Stimulated activated CD4-positive, alpha-beta T cell treated with anti-CD3 and anti-CD28 coated beads, Interleukin-1b, Interleukin-23, amount 100 ng/mL, for 24 hours (primary cell): ENCODE measurements at places on chromosomes 16 and 17.

GRCh38 chr17:68334393-68334792 lies 43.1 kb downstream of the ARSG start:
- no peak for DNase-seq

DNA sequence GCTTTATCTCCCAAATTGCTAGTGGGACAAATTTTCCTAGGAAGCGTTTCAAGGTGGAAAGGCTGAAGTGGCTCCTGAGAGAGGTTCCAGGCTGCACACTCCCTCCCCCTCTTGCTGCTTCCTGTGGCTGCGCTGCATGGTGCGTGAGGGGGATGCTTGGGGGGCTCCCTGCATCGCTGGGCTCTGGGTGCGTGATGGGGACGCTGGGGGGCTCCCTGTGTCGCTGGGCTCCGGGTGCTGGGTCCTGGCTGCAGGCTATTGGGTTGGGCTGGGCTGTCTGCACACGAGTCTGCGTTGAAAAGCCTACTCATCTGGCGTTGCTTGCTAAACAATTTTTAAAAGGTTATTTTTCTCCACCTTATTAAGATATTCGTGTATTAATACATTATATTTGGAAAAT lies 30.1 kb downstream of the NDEL1 start:
- DNase-seq, result no peak

GRCh38 chr16:12898551-12898950 lies 2.8 kb upstream of the SHISA9 start:
- no peak for DNase-seq

GRCh38 chr16:20944861-20945574 lies 44.4 kb downstream of the LYRM1 start:
- DNase-seq, result peak; percentile 23

DNA sequence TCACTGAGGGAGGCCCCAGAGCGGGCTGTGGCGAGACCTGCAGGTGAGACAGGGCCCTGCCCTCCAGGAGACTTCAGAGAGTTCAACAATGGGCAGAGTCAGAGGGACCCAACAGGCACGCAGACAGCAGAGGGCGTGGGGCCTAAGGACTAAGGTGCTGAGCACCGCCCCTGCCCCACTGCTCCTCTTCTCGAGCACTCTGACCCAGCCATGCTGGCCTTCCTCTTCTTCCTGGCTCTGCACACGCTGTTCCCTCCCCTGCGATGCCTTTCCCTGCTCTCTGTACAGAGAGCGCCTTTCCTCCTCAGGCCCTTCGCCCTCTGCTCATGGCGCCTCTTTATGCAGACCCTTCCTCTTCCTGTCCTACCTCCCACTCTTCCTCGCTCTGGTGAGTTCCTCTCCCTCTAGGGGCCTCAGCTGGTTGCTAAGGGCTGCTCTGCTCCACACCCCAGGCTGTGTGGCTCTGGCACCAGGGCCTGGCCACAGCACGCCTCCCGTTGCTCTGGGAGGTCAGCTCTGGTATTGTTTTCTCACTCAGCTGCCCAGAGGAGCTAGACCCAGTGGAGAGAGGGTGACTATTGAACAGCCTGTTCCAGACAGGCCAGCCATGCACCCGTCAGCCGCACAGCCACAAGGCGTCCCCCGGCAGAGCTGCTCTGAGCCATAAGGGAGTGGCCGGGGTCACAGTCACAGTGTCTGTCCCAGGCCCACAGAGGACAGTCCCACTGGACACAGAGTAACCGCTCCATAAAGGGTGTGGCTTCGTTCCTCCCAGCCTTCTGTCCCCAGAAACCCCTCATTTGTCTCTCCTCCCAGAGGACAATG lies 13.6 kb upstream of the RASD1 start:
- DNase-seq, result no peak
